Omental fat pad (tissue), 4 donors: ENCODE measurements at places on chromosomes 3 and 15.

- DNase-seq: no peak
Observed at GRCh38 chr3:143210141-143210540, 90.6 kb downstream of the CHST2 start.

DNA sequence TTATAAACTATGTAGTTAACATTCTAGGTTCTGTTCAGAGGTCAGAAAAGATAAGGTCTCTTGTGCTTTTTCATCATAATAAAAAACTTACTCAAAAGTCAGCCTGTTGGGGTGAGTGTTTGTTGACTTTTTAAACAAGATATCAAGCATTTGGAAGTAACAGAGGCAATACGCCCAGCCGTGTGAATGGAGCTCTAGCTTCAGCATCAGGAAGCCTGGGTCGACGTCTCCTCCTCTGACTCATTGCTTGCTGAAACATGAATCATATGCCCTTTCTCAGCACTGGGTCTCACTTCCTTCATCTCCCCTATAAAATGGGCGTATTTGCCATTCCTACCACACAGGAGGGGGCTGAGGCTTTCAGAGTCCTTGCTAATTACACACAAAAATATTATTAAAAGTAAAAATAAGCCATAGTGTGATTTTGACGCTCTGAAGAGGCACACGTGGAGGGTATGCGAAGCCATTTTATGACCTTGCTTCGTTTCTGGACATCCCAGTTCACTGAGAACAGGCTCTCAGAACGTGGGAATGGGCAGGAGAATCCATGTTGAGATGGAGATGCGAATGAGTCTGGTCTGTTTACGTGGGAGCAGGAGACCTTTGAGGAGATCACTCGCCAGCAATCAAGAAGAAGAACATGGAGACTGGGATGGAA is 220.8 kb upstream of the TPRG1 start:
- DNase-seq: peak; percentile 54

- no peak for DNase-seq
Observed at GRCh38 chr3:153277029-153277428, 115.0 kb downstream of the RAP2B start.

GRCh38 chr15:75631935-75632334 is 6.4 kb upstream of the SNUPN start:
- no peak for DNase-seq

DNA sequence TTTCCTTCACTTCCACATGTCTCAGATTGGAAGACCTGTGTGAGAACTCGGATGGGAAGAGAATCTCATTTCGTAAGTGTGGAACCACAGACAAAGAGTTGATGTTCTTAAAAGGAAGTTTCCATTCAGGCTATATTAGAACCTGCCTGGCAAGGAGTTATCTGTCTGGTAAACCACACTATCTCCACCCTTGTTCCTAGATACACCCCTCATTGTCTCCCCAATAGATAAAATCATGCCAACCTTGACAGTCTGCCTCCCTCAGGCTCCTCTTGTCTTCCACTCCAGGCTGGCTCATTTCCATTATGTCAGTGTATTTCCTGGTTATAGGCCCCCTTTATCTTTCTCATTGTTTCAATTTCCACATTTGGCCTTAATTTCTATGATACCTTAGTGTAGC is 89.2 kb downstream of the TMEM108 start:
- no peak for DNase-seq

- no peak for DNase-seq
Observed at GRCh38 chr15:62444104-62445022, 279.3 kb upstream of the C2CD4B start.

DNA sequence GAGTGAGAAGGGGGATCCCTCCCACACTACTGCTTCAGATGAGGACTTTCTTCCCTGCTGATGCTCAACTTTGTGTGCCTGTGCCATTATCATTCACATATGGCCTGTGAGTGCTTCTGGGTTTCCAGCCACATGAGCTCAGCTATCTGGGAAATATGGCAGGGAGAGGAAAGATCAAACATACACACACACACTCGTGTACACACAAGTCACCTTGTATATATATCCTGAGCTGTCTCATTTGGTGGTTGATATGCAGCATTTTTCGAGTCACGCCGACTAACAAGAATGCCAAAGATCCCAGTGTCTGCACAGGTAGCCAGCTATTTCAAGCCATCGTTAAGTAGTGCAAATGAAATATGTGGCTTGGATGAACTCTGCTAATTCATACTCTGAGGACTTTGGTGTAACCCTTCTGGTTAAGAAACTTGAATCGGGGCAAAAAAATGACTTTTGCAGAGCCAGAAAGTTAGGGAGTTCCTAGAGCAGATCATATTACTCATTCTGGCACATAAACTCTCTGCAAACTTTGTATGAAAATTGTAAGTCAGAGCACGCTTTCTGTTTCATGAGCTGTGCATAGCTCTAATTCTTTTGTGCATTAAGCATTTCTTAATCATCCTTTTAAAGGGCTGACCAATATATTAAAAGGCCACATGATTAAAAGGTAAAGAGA is 24.9 kb upstream of the WNT5A start:
- DNase-seq: no peak

- DNase-seq: no peak
Observed at GRCh38 chr15:73323956-73324355, 44.8 kb downstream of the HCN4 start.

- DNase-seq: no peak
Observed at GRCh38 chr15:85874236-85874635, 79.5 kb upstream of the KLHL25 start.

DNA sequence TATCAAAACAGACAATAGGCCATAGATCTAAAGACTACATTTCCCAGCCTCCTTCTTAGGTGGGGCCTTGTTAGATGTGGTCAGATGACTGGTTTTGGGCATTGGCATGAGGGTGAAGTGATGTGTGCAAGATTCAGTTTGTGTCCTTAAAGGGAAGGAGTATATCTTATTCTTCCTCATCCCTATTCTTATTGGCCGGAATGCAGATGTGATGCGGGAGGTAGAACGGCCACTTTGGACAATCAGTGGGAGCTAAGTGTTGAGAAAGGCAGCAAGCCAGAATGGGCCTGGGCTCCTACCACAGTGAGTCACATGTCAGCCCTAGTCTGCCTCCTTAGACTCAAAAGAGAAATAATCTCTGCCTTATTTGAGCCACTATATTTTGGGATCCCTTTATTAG is 89.8 kb upstream of the MEX3B start:
- DNase-seq: no peak

DNA sequence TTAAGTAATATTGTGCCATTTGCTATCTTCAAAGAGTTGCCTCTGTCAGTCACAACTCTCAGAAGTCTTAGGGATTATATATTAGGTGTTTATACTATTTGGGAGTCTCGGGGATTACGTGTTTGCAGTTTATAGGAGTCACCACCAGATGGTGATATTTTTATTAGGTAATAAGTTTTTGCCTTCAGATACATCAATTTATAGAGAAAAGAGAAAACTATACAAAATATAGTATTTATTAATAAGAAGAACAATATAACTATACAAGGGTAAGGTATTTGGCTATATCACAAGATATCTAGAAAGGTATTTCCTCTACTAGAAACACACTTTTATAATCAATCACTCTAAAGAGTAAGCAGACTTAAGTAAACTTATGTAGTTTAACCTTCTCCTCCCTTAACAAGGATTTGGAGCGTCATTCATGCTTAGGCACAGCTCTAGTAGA is 10.7 kb upstream of the DHX36 start:
- DNase-seq: no peak

- DNase-seq: no peak
Observed at GRCh38 chr3:120177707-120178306, 83.6 kb upstream of the GSK3B start.

GRCh38 chr3:194671511-194671899 is 486 bp downstream of the LSG1 start:
- no peak for DNase-seq
